ENCODE measurements at places on chromosomes 5 and 9. TPM values are rescaled to one million over a fixed set of nuclear protein-coding genes. Genes with fewer than 3 reads are reported as not detected.

SPATA31C1 gene
- not detected for total RNA-seq

UBAP1 gene
- total RNA-seq = 19.1 TPM

CCDC152 gene
- 1.3 TPM for total RNA-seq

TAF11L5 gene
- total RNA-seq = not detected

NPM1 gene
- 501 TPM for total RNA-seq

INSL6 gene
- not detected for total RNA-seq

ANKH gene
- total RNA-seq = 19.1 TPM

FKTN gene
- 6.6 TPM for total RNA-seq

CNTNAP3B gene
- 11.2 TPM for total RNA-seq

PIP5K1B gene
- total RNA-seq = 7.8 TPM

ERGIC1 gene
- 46.5 TPM for total RNA-seq

KCNMB1 gene
- total RNA-seq = 0.99 TPM

HTR1A gene
- total RNA-seq = not detected

PLPP7 gene
- 3.6 TPM for total RNA-seq

C7 gene
- total RNA-seq = 288 TPM

GABRA6 gene
- total RNA-seq = not detected

DMRT3 gene
- total RNA-seq = not detected

EPB41L4B gene
- 41.9 TPM for total RNA-seq

PCDHB14 gene
- total RNA-seq = 3.4 TPM

HAVCR1 gene
- total RNA-seq = not detected

IL9 gene
- total RNA-seq = not detected

HTR4 gene
- not detected for total RNA-seq

UBAC1 gene
- 25.4 TPM for total RNA-seq

ZDHHC21 gene
- 9.6 TPM for total RNA-seq

CKMT2 gene
- 4.9 TPM for total RNA-seq

WNT8A gene
- not detected for total RNA-seq

CLIC3 gene
- not detected for total RNA-seq

TRPM6 gene
- total RNA-seq = under 0.01 TPM

CDC26 gene
- 27.0 TPM for total RNA-seq

WDR38 gene
- 0.78 TPM for total RNA-seq

SH3RF2 gene
- total RNA-seq = 25.7 TPM

FSD1L gene
- total RNA-seq = 6.0 TPM

ANKRD31 gene
- 0.78 TPM for total RNA-seq

AGXT2 gene
- total RNA-seq = not detected

PCDHB16 gene
- 4.6 TPM for total RNA-seq

PDGFRB gene
- total RNA-seq = 34.2 TPM

OR1Q1 gene
- total RNA-seq = not detected

BRINP1 gene
- total RNA-seq = not detected

COL23A1 gene
- total RNA-seq = not detected

PCDH1 gene
- 24.9 TPM for total RNA-seq

ANKDD1B gene
- not detected for total RNA-seq

PRSS3 gene
- 604 TPM for total RNA-seq

PSD2 gene
- total RNA-seq = not detected

OR1L1 gene
- total RNA-seq = not detected

PCDHGB2 gene
- 9.3 TPM for total RNA-seq

C5orf46 gene
- total RNA-seq = not detected

FBLL1 gene
- 1.3 TPM for total RNA-seq

TMEM215 gene
- total RNA-seq = not detected

PCDHGC4 gene
- 2.0 TPM for total RNA-seq

CER1 gene
- total RNA-seq = 2.0 TPM

SLC45A2 gene
- not detected for total RNA-seq

GFI1B gene
- not detected for total RNA-seq

SLC9A3 gene
- 4.7 TPM for total RNA-seq

POMT1 gene
- total RNA-seq = 34.6 TPM

MCIDAS gene
- not detected for total RNA-seq

CAPSL gene
- total RNA-seq = not detected

TMEM171 gene
- total RNA-seq = not detected

SLC6A7 gene
- total RNA-seq = not detected

KCNIP1 gene
- total RNA-seq = 0.99 TPM

All from body of pancreas (tissue), 4 donors.